Pulmonary artery endothelial cell (primary cell): ENCODE measurements at places on chromosomes 1 and 21. TPM values are rescaled to one million over a fixed set of nuclear protein-coding genes. Genes with fewer than 3 reads are reported as not detected.

GRCh38 chr1:115676498-115677181, 34.9 kb downstream of the VANGL1 start:
- DNase-seq = no peak

- no peak for DNase-seq
Observed at GRCh38 chr1:11990303-11991032, 10.2 kb downstream of the MFN2 start.

DNA sequence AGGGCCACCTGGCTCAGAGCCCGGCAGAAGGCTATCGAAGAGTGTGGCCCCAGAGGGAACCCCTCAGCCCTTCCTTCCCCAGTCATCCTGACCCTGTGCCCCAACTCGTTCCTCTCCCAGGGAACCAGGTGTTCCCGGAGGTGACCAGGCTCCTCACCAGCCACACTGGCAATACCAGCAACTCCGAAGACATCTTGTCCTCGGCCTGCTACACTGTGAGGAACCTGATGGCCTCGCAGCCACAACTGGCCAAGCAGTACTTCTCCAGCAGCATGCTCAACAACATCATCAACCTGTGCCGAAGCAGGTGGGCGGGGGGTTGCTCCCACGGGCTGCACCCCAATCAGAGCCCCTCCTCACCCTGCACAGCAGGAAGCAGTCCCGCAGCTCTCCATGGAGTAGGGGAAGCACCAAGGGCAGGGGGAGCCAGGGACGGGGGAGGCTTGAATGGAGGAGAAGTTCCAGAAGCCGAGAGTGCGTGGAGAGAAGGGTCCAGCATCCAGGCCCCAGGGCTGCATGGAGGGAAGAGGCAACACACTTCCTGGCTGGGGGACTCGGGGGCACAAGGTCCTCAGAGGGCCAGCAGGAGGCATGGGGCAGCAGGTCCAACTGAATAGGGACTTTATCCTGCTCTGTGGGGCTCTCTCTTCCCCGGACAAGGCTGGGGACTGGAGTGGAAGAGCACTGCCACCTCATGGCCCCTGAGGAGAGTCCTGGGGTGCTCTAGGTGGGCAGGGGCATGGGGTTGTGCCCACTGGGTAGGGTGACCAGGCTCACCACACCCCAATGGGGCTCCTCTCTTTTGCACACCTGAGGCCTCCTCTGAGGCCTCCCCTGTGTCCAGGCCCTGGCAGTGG, 41.7 kb downstream of the PKP1 start:
- DNase-seq = no peak

MX2 gene
- 0.35 and 0.59 TPM in 2 replicates for total RNA-seq

GRCh38 chr1:155984341-155984740, 6.0 kb upstream of the ARHGEF2 start:
- no peak for DNase-seq

ZDHHC18 gene
- 6.5 and 12.9 TPM in 2 replicates for total RNA-seq

DNA sequence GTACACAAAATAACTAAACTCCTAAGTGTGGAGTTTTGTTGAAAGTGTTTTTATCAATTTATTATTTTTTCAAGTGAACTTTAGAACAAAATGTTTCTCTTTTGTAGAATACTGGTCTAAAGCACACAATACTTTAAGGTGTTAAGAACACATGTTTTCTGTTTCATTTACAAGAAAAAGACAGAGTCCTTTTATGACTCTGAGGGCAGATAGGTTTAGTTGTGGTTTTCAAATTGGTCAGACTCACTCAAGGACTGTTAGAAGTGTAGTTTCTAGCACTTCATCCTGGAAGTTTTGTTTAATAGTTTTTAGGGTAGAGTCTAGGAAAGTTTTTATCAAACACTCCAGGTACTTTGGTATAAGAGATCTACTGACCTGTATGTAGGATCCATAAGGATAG, 376.5 kb downstream of the LRRIQ3 start:
- no peak for DNase-seq
